ENCODE measurements at places on chromosomes 12 and 14.

DNA sequence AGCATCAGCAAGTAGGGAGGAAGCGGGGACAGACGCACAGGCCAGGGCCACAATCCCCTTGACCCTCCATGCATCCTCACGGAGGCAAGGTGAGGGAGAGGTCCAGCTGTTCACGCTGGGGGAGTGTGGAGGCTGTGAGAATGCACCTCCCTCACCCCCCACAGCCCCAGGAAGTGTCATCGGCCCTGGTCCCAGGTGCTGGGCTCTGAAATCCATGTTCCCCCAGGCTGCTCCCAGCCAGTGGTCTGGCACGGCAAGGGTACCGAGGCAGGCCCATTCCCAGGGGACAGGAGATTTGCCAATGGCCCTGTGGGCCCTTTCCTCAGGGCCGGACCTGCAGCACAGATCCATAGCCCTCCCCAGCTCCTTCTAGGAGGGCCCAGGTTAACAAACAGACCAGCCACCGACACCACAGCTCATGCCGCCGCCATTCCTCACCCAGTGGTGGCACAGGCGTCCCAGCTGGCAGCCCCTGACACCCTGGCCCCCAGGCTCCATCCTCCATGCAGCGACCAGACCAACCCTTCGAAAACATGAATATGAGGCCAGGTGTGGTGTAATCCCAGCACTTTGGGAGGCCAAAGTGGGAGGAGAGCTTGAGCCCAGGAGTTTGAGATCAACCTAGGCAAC lies 21.9 kb upstream of the EIF5 start:
- DNase-seq, result no peak

GRCh38 chr14:84127495-84127894 lies 1402.4 kb upstream of the FLRT2 start:
- DNase-seq, result no peak

- no peak for DNase-seq
These were observed 3.2 kb downstream of the KCNJ8 start for GRCh38 chr12:21771311-21771710.

DNA sequence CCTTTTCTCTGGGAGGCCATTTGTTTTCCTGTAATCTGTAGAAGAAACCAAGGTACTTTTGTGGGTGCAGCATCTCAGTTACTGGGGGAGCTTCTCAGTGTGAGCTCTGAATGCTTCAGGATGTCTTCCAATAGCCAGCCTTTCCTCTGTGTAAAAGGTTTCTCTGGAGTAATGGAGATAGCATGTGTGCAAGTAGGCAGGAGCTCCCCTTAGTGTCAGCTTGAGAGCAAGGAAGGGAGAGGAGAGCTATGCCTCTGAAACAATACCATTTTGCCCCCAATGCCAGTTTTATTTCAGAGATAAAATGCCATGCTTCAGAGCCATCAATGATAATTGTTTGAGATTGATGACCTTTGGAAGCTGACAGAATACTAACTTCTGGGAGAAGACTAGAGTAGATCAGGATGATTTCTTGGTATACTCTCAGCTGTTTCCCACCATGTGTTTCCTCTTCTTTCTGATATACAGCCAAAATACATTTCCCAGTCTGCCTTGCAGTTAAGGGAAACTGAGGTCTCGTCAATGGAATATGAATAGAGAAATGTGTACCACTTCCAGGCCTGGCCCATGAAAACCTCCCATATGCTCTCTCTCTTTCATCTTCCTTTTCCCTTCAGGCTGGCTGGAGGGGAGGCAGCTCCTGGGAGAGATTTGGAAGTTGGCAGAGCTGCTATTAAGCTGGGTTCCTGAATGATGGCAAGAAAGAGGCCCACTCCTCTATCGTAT lies 125.7 kb downstream of the CRADD start:
- no peak for DNase-seq

DNA sequence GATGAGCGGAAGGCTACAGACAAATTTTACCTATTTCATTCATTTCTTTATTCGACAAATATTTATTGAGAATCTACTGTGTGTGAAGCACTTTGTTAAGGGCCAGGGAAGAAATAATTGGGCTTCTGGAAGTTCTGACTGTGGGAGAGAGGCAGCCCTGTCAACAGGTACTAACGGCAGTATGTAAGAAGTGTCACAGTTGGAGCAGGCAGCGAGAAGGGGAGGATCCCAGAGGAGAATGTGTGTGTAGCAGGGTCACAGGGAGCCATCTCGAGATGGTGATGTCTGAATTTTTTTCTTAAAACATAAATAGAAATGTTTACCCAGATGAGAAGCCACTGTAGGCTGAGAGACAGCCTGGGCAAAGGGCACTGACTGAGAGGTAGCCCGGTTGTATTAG lies 163.3 kb upstream of the SLC38A2 start:
- no peak for DNase-seq

GRCh38 chr14:64704743-64705380 lies 638 bp downstream of the PLEKHG3 start:
- DNase-seq, result no peak

GRCh38 chr12:78004249-78005093 lies 173.8 kb downstream of the NAV3 start:
- DNase-seq, result no peak

DNA sequence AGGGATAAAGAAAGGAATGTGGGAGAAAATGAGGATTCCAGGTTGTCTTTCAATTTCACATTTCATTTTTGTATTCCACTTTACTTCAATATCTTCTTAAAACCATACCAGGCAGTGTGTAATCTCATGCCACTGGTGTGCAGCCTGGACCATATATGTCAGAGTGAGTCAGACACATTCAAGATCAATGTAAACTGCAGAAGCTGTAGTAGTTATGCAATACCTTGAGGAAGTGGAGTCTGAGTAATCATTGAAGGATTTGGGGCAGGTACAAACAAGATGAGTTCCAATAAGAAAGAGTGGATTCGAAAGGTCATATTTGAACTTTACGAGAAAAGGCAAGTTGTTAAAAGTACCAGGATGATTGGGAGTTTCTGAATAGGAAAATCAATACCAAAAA lies 14.1 kb downstream of the PLCZ1 start:
- no peak for DNase-seq

DNA sequence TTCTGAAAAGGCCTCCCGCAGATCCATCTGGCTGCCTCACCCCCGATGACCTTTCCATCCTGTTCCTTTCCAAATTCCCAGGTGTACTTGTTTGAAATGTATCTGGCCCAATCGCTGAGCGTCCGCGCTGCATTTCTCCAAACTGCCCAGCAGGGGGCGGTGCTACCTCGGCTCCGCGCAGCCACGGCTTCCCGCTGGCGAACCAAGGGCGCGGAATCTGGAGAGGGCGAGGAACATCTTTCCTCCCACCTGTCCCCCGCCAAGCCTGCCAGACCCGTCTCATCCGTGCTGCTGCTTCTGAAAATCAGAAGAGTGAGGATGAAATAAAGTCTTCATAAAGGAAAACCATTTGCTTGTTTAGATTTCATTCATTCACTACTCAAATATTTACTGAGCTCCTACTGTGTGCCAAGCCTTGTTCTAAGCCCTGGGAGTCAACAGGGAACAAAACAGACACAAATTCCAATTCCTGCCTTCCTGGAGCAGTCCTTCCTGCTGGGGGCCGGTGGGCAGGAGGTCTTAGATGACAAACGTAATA lies 16.8 kb upstream of the MYL2 start:
- peak; percentile 58 for DNase-seq

DNA sequence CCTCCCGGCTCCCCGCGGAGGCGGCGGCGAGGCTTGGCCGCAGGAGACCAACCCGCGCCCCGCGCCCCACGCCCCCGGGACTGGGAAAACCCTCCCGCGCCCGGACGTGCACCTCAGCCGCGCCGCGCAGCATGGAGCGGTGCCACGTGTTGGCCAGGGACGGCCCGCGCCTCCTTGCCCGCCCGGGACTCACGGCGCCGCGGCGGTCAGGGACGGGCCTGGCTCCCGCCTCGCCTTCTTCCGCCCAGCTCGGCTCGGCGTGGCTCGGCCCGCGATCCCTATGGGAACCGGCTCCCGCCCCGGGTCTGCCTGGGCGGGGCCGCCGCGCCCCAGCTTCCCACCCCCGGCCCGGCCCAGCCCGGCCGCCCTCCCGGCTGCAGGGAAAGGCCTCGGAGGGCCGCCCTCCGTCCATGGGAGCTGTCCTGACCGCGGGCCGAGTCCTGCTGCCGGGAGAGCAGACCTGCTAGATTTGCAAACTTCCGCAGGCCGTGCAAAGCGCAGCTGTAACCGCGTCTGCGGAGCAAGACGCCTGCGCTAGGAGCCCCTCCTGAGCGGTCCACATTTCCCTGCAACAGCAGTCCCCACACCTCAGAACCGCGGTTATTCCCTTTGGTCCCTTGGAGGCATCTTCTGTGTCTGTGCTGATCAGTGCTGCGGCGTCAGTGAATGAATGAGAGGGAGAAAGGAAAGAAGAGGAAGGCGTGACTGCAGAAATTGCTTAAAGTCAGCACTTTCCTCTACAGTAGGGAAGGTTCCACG lies at the start of gene CDKL1:
CDKL1 (minus strand) TSS at position 251 of the 759 bp plus-strand sequence. CDS start 1,013 bp downstream, outside the sequence.
- DNase-seq, result peak; percentile 52

DNA sequence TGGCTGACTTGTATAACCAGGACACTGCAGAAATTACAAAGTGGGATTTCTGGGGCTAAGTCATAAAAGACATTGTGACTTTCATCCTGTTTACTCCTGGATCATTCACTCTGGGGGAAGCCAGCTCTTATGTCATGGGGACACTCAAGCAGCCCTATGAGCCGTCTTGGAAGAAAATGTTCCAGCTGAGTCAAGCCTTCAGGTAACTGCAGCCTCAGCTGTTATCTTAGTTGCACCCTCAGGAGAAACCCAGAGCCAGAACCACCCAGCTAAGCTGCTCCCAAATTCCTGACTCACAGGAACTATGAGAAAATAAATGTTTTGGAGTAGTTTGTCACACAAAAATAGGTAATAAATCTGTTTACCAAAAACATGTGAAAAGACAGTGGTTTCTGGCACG lies 43.1 kb upstream of the GXYLT1 start:
- no peak for DNase-seq

GRCh38 chr14:54355698-54356097 lies 41.1 kb upstream of the CDKN3 start:
- no peak for DNase-seq

- DNase-seq, result no peak
These were observed 1.6 kb downstream of the ART4 start for GRCh38 chr12:14841761-14842160.

GRCh38 chr12:92703786-92704185 lies 997 bp downstream of the PLEKHG7 start:
- DNase-seq, result no peak
